ENCODE measurements at places on chromosomes 11 and 22. TPM values are rescaled to one million over a fixed set of nuclear protein-coding genes. Genes with fewer than 3 reads are reported as not detected.

GRCh38 chr22:33572086-33572485 lies 348.2 kb downstream of the LARGE1 start:
- no peak for DNase-seq

KLHDC7B gene
- total RNA-seq: 0.42 TPM

CLDN5 gene
- 62.9 TPM for total RNA-seq

LDHAL6A gene
- total RNA-seq: not detected

NXPE2 gene
- not detected for total RNA-seq

GRCh38 chr22:39907605-39908097 lies 6.8 kb downstream of the GRAP2 start:
- no peak for DNase-seq

OR10D3 gene
- total RNA-seq: not detected

GRCh38 chr11:86816251-86816726 lies 15.9 kb downstream of the PRSS23 start:
- DNase-seq: no peak

GRCh38 chr22:47174096-47174495 lies 411.6 kb downstream of the TBC1D22A start:
- DNase-seq: no peak

DESI1 gene
- total RNA-seq: 30.9 TPM

DNA sequence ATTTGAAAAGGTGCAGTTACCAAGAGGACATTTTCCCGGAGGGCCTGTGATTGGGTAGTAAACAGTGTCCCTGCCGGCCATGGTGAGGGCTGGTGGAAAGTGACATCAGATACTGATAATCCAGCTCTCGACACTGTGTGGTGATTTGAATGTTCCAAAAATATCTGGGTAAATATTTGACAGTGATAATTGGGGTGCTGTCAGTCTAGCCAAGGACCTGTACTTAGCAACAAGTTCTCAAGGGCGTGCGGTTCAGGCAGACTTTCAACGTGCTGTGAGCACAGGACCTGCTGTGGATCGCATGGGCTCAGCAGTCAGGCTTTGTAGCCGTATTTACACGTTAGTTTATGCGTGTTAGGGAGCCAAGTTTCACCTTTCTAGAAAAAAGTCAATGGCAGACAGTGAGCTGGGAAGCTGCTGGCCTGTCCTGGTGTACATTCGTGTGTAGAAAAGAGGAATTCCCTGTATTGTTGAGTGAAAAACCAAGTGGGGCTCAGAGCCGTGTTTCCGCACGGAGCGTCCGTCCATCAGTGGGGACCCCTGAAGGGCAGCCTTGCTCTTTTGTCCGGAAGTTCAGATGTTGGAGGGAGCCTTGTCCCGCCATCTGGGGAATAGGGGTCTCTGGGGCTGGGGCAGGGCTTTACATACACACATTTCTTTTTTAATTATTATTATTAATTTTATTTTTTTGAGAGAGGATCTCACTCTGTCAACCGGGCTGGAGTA lies 11.3 kb downstream of the TRMU start:
- no peak for DNase-seq

CATSPERZ gene
- not detected for total RNA-seq

DNA sequence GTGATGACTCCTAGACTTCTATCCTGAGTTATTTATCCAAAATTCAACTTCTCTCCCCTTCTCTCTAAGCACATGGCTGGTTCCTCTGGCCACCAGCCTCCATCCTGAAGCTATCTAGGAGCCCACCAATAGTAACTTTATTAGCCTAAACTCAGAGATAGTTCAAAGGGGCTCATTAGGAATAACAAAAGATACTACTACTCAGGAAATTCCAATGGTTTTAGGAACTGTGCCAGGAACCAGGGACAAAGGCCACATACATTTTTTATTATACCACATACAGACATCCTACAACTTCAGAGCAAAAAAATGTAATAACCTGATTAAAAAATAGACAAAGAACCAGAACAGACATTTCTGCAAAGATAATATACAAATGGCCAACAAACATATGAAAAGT lies 27.9 kb downstream of the SLC25A17 start:
- DNase-seq: no peak

DNA sequence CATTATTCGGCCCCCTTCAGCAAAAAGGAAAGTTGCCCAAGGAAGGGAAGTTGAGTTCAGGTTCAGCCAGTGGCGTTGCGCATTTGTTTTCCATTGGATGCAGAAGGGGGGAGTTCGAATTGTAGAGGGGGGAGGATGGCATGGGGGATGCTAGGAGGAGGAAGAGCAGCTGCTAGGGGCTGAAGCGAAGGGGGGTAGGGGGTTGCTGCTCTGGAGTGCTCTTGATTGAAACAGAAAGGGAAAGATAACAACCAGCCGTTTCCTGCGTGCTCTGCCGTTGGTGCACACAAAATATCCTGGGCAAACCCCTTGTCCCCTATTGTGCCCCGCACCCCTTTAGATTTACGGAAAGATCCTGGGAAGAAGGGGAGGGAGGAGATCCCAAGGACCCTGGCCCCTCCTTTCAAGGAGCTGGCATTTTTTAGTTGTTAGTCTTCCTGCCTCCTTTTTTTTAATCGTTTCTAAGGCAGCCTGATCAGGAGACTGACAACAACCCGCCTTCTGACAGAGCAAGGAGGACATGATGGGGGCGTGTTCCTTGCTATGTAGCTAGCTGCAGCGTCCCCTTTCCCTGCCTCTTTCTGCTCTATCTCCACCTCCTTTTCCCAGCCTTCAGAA lies 2.1 kb downstream of the KMT2A start:
- DNase-seq: no peak

- DNase-seq: no peak
Measured at GRCh38 chr22:22086501-22087158, 104.0 kb upstream of the TOP3B start.

- no peak for DNase-seq
Measured at GRCh38 chr11:66722745-66723651, 6.0 kb downstream of the SPTBN2 start.

DNA sequence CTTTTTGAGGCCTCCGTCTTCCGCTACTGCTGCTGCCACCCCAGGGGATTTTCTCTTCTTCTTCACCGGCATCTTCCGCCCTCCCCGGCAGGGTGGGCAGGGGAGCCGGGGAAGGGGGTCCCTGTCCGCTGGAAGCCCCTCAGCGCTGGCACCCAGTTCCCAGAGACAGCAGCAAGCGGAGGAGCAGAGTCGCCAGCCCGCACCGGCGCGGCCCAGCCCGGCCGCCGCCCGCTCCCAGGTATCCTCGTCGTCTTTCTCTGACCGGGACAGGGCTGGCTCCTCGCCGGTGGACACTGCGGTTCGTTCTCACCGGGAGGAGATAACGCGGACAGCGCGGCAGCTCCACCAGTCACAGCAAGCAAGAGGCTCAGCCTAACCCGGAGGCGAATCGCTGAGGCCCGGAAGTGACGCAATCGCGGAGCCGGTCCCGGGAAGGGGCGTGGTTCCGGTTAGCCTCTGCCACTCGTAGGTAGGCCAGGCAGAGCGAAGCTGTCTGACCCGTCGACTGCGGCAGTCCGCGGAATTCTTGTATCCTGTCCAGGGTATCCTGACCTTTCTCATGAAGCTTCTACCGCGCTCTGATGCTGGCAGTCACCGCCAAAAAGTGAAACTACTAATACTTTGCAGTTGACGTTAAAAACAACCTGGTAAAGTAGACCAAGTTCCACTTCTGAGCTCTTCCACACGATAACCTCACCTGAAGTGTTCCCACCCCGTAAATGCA lies at the start of gene DCUN1D5:
TSS of gene DCUN1D5 (minus strand) at position 360 of the 724 bp plus-strand sequence. CDS start at position 72, 288 bp downstream.
- DNase-seq: peak; percentile 63

DNA sequence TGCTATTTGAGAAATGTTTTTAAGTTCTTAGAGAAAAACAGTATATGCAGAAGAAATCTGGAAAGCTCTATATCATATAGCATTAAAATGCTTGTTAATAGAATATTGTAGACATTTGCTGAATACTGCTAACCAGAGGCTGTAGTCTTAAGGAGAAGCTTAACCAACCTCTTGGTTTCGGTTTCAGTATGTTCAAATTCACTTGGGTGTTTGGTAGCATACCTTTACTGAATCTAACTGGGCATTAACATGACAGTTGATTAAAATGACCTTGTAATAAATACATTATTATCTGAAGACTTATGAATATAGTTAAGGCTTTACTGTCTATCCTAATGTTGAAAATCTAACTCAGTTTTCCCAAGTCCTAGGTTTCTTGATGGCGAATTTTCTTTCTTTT lies 5.4 kb downstream of the PCF11 start:
- no peak for DNase-seq

YPEL1 gene
- total RNA-seq: 4.8 TPM

DNA sequence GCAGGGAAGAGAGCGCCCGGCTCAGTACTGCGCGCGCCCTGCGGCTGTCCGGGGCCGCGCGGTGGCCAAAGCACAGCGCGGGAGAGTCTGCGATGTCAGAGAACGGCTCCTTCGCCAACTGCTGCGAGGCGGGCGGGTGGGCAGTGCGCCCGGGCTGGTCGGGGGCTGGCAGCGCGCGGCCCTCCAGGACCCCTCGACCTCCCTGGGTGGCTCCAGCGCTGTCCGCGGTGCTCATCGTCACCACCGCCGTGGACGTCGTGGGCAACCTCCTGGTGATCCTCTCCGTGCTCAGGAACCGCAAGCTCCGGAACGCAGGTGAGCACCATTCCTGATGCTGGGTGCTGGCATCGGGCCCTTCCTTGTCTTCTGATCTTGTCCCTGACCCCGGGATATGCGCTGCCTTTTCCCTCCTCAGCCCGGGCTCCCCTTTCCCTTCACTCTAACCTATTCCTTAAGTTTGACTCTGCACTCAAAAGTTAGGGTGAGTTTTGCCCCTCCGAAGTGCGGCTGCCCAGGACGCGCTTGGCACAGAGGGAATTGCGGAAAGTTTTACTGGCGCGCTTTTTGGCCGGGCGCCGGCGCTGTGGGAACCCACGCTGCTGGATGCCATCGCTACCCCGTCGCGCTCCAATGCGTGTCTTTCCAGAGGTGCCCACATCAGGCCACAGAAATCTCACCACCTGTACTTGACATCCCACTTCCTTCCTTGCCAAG lies at the start of gene MTNR1B:
TSS of gene MTNR1B (plus strand) at position 18 of the 714 bp plus-strand sequence. CDS start at position 93, 75 bp downstream.
- no peak for DNase-seq

GRCh38 chr11:10785146-10785474 lies 23.6 kb downstream of the EIF4G2 start:
- DNase-seq: no peak

CACNA1I gene
- 0.22 TPM for total RNA-seq

DNA sequence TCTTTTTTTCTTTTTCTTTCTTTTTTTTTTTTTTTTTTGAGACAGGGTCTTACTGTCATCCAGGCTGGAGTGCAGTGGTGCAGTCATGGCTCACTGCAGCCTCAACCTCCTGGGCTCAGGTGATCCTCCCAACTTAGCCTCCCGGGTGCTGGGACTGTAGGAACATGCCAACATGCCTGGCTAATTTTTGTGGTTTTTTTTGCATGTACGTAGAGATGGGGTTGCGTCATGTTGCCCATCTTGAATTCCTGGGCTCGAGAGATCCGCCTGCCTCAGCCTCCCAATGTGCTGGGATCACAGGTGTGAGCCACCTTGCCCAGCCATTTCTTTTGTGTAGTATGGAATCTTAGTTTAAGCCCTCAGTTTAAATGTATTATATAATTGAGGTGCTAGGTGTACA lies 20.4 kb downstream of the MTMR3 start:
- no peak for DNase-seq

- no peak for DNase-seq
Measured at GRCh38 chr11:64357904-64358535, 942 bp upstream of the RPS6KA4 start.

- no peak for DNase-seq
Measured at GRCh38 chr22:45441138-45441537, 27.6 kb downstream of the RIBC2 start.

- DNase-seq: no peak
Measured at GRCh38 chr11:125935056-125935455, 10.8 kb upstream of the VSIG10L2 start.

GRCh38 chr11:121650351-121651256 lies 197.8 kb upstream of the SORL1-AS1 start:
- no peak for DNase-seq

ST14 gene
- 225 TPM for total RNA-seq

DNA sequence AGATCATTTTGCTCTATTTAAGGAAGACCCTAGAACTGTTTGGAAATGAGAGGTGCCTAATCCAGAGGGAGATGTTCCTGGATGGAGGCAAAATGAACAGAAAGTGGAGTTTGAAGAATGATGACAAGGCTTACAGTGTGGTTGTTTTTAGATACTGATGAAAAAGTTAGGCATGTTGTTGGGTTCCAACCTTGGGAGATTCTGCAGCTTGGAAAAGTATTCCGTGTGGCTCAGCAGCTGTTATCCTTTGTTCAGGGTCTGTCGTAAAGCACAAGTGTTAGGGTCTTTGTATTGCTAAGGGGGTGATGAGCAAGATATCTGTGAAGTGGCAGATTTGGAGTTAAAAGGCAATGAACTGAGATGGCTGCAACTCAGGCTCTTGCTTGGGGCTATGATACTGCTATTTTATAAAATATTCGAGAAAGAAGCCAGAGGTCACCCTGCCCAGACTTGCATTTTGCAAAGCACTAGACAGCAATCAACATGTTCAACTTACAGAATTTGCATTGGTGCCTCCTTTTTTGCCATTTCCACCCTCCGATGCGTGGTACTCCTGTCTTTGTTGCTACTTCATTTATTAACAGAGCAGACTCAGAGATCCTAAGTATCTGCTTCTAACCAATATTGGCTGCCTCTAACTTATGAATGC lies 45.3 kb upstream of the POGLUT3 start:
- no peak for DNase-seq

GRCh38 chr11:106152013-106152412 lies 74.6 kb downstream of the AASDHPPT start:
- DNase-seq: no peak
